ENCODE measurements at places on chromosomes 1 and 21.

DNA sequence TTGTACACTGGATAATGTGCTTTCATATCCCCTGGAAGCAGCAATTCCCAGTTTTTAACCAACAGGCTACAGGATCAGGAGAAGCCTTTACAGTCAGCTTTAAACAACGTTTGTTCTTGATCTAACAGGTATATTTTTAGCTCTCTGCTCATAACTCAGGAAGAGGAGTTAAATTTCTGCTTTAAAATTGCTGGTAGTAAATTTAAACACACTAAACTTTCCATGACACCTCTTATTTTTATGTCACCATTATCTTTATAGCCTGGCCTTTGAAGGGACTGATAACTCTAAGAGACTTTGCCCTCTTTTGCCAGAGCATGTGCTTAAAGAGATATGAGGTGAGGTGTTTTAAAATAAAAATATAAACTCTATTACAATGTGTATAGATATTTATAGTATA is 119.6 kb upstream of the BRINP3 start:
- DNase-seq, result no peak

DNA sequence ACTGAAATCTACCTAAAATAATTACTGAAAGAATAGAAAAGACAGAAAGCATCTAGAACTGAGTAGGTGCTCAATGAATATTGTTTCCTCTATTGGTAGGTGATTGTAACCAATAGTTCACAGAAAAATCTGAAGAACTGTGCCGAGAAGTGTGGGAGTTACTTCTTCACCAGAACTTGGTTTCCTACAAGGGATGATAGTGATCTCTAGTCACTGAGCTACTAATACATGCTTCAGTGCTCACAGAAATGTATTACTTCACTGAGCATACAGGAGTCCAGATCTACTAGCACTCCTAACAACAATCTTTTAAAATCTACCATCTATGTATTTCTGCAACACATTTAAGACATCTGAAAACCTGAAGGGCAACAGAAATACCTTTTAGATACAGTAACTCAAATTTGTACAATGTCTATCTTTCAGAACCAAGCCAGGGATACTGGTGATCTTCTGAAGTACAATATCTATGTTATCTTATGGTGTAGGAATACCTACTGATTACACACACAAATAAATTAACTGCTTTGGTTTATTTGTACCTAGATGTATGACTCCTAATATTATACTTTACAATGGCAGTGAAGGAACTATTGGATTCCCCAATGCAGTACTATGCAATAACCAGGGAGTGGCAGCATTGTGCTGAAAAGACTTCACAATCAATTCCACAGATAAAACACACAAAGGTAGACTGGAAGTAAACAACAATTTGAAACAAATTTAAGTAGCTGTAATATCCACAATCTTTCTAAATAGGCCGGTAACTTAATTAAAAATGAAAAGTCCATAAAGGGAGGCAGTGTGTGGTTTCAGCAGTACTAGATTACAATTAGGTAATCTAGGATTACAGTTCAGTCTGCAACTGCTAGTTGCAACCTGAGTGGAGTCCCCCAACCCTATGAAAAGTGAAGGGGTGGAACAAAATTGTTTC is 243.0 kb downstream of the SLC45A1 start:
- no peak for DNase-seq

DNA sequence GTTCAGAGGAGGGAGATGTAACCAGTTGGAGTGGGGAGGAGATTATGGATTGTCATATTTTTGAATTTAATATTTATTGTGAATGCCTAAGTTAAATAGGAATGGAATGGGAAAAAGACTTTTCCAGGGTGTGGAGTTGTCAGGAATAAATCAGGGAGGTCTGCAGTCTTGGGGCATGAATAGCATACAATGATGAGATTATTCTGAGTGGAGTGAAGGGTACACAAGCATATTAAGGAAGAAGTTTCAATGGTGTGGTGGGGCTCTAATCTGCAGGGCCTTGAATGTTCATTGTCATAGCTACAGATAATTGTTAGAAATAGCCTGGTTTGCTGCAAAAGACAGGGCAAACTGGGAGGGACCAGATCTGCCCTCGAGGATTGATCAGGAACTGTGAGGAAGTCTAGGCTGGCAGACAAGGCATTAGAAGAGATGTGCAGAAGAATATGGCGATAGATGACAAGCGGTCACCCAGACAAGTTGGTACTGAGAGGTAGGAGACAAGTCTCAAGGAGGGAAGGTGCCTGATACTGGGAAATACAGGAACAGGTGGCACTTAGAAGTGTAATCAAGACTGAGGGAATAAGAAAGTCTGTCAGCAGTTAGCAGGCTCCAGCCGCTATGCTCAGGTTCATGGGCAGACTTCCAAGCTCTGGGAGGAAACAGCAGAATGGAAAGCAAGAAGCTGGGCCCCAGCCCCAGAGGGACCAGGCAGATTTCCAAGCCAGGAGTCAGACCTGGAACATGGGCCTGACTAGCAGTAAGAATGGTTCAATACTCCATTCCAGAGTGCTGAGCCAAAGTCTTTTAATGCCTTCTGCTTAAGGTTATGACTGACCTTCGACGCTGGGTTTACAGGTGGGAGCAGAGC is 20.9 kb upstream of the RGL1 start:
- DNase-seq, result peak; percentile 90

- no peak for DNase-seq
These were observed 76.9 kb upstream of the PGBD5 start for GRCh38 chr1:230502996-230503395.

DNA sequence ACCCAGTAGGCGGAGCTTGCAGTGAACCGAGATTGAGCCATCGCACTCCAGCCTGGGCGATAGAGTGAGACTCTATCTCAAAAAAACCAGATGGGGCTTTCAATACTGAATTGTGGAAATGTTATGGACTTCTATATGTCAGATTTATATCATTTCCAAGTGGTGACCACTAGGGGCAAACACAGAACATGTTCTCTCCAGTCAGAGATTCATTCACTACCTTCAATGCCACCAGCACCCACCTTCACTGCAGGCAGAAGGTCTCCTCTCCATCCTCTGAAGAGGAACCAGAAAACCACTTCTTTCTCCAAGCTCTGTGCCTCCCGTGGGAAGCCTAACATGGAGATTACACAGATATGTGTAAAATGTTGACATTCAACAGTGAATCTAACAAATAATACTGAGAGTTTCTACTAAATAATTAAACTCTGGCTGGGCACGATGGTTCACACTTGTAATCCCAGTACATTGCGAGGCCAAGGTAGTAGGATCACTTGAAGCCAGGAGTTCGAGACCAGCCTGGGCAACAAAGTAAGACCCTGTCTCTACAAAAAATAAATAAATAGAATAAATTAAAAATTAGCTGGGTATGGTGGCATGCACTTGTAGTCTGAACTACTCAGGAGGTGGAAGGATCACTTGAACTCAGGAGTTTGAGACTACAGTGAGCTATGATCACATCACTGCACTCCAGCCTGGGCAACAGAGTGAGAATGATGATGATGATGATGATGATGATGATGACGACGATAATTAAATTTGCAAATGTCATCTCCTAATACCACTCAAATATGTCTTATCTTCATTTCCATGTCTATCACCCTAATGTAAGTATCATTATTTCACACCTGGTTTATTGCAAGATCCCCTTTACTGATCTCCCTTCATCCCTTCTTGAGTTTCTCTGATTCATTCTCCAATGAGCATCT is 151.1 kb downstream of the ZNF281 start:
- DNase-seq, result no peak

DNA sequence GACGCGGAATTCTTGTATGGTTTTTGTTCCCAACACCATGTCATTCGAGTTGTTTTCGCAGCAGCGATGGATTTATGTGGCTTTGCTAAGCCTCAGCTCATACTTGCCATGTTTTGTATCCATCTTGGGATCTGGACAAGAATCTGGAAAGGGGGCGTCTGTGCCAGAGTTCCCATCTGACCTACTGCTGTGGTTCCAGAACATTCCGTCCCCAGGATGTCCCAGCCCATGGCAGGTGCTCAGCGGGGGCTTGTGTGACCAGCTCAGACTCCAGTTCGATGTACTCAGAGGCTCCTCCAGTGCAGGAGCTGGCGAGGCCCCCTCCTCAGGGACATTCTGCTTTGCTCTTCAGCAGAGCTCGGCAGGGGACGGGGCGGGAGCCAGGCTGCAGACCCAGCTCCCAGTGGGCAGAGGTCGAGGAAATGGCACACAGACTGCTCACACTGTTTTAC is 24.0 kb upstream of the ADARB1 start:
- peak; percentile 69 for DNase-seq

- DNase-seq, result no peak
These were observed 556 bp downstream of the WDR77 start for GRCh38 chr1:111448482-111448917.

DNA sequence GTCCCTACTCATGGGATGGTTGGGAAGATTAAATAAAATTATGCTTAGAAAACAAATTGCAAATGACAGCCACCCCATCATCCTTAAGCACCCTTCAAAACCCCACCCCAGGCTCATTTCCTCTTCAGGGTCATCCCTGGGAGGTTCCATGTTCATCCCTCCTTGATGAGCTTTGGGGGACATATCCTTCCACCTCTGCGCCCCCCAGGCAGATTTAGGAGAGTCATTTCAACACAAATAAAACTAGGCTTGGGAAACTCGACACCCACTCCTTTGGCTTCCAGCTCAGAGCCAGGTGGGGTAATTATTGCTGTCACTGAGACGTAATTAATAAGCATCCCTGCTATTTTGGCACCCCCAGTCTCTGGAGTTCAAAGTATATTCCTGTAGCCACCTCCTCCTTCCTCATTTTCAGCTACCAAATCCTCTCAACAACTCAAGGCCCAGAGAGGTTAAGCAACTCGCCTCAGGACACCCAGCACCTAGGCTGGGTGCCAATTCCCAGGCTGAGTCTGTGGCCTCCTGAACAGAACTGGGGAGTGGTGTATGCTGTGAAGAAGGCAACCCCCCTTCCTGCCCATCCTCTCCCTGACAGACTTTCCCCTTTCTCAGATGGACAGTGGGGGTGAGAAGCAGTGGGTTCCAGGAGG is 595 bp downstream of the CRYBG2 start:
- no peak for DNase-seq

GRCh38 chr1:155196103-155196892 is 11.4 kb downstream of the THBS3 start:
- no peak for DNase-seq

GRCh38 chr1:81406292-81406999 is 394.3 kb upstream of the ADGRL2 start:
- no peak for DNase-seq

DNA sequence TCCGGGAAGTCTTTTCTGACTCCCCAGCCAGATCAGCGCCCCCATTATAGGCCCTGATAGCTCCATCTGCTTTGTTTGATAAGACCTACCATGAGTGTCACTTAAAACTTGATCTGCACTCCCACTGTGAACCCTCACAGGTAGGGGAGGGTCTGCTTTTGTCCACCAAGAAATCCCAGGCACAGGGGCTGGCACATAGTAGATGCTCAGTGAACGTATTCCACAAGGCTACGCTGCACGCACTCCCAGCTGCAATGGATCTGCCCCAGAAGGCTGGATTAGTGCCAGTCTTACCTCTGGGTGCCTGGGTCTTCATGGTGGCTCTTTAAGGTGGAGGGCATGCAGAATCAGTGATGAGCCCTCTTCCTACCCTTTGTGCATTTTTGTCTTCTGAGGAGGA is 447.1 kb downstream of the PTPRU start:
- no peak for DNase-seq

DNA sequence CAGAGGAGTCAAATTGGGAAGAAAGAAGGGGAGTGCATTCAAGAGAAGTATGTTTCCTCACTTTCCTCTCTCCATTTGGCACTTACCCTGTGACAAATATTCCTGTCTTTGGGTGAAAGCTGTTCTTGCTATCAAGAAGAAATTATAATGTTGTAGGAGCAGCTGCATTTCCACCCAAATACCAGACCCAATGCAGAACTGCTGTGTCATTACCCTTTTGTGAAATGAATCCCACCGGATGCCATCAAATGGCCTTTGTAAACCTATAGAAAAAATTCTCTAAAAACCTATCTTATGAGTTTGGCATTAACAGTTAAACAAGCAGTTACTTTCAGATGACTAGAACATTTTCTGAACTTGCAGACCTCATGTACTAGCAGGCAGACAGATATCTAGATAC is 16.7 kb upstream of the PALMD start:
- no peak for DNase-seq

DNA sequence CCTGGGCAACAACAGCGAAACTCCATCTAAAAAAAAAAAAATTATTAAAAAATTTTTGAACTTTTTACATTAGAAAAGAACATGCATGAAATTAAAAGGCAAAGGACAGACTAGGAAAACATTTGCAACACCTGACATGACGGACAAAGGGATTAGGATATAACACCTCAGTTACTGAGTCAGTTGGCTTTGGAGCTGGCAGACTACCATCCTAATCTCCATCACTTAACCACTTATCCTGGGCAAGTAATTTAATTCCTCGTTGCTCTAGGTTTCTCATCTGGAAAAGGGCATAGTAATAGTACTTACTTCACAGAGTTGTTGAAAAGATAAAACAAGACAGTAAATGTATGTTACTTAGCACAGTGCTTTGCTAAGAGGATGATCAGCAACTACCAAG is 11.9 kb downstream of the HECTD3 start:
- DNase-seq, result no peak

GRCh38 chr1:66274634-66275033 is 259.3 kb upstream of the SGIP1 start:
- DNase-seq, result no peak

GRCh38 chr1:230870916-230871315 is 2.6 kb upstream of the C1orf198 start:
- no peak for DNase-seq

DNA sequence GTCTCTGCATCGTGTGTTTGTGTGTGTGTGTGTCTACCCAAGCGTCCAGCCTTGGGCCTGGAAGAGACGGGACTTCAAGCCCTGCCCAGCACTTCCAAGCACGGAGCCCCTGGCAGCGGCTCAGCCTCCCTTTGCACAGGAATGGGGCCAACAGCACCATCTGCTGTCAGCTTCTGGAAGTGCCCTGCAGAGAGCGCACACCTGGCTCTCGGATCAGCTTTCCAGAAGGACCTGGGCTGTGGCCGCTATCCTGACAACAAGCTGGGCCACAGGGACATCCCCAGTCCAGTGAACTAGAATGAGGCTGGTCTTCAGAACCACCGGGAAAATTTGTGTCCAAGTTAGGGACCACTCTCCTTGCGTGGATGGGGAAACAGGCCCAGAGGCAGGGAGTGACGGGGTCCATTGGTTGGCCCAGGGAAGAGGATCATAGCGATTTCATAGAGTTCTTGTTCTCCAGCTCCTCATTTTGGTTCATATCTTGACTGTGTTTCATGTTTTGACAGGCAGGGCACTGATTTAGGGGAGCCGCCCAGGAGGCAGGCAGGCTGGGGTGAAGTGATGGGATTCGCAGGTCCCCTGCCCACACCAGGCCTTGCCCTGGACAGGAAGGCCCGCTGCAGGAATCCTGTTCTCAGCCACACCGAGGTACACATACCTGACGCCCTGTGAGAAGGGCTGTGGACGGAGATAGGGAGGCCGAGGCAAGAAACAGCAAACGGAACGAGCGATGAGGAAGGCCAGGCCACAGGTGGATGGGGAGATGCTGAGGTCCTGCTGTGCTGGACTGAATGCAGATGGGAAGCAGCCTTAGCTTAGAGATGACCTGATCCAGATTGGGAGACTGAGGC is 38.4 kb downstream of the TAS1R2 start:
- peak; percentile 89 for DNase-seq

- DNase-seq, result peak; percentile 17
These were observed 1.9 kb upstream of the TTLL10 start for GRCh38 chr1:1171546-1172340.

GRCh38 chr1:234170622-234171021 is 202.6 kb upstream of the COA6 start:
- DNase-seq, result no peak
